ENCODE measurements at places on chromosomes 1 and 21.

- no peak for DNase-seq
Observed at GRCh38 chr1:151807131-151807530, 1.9 kb upstream of the LINGO4 start.

- no peak for DNase-seq
Observed at GRCh38 chr1:30623431-30623830, 100.0 kb downstream of the MATN1 start.

DNA sequence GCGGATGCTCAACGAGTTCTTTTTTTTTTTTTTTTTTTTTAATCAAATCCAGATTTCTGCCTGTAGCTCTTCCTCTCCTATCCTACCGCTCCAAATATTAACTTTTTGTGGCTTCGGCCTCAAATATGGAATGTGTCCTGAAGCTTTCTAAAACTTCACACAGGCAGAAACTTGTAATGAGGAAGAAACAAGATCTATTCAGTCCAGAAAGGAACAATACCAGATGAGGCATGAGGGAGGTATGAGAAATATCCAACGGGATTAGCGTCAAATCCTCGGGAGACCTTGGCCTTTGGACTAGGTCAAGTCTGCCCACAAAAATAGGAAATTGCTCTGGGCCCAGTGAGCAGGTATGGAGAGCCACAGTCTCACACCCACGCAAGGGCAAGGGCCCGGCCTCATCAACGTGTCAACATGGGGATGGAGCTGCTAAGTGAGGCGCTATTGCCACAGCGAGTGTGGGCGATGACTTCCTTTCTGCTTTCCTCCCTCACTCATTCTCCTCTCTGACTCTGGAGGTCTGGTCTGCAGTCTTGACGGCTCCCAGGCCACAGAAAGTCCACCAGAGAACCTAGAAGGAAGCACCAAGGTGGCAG, 66.6 kb downstream of the BCAR3 start:
- DNase-seq: no peak

- no peak for DNase-seq
Observed at GRCh38 chr1:59601811-59602210, 212.9 kb upstream of the HOOK1 start.

- no peak for DNase-seq
Observed at GRCh38 chr1:27025718-27026117, 13.1 kb upstream of the TENT5B start.

DNA sequence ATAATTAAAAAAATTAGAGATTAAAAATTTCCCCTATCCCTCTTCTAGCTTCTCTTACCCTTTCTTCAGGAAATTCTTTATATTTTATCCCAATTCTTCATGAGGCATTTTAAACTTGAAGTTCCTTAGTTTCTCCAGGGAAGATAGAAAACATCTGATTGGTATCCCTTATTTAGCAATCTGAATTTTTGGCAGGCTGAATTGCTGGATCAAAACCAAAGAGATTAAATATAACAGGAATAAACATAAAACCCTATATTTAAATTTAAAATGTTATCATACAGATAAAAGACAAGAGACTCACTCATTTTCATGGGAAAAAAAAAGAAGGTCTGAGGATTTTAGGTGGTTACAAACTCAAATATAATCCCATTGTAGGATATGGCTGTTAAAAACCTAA, 204.2 kb downstream of the CHRM3 start:
- no peak for DNase-seq

DNA sequence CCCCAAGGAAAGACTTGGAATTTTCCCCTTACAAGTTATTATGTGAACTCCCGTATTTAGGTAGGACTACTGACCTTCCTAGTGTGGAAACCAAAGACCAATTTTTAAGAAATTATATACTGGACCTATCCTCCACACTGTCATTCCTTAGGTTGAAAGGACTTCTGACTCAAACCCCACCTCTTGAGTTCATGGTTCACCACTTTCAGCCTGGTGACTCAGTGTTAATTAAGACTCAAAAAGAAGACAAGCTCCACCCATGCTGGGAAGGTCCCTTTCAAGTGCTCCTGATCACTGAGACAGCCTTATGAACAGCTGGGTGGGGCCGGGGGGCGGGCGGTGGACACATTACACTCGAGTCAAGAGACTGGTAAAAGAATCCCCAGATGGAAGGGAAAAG, 113.2 kb downstream of the LRRC53 start:
- no peak for DNase-seq

- DNase-seq: no peak
Observed at GRCh38 chr1:2942410-2942809, 78.9 kb upstream of the ACTRT2 start.

- DNase-seq: no peak
Observed at GRCh38 chr1:223486932-223487886, 94.0 kb downstream of the CCDC185 start.

DNA sequence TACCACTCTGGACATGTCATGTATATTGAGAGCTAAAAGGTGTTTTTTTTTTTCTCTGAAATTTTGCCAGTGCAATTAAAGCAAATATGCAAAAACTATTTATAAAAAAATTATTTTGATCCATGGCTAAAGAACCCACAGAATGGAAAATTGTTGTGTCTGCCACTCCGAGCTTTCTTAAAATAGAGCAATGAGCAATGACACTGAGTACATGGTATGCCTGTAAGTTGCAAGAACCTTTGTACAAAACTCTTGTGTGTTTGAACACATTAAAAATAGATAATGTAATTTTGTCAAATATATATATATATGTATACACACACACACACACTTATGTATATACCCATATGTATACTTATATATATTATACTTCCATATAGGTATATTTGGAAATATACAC, 1530.9 kb upstream of the B3GALT2 start:
- DNase-seq: no peak

- no peak for DNase-seq
Observed at GRCh38 chr1:39478126-39478915, 13.1 kb upstream of the BMP8A start.

DNA sequence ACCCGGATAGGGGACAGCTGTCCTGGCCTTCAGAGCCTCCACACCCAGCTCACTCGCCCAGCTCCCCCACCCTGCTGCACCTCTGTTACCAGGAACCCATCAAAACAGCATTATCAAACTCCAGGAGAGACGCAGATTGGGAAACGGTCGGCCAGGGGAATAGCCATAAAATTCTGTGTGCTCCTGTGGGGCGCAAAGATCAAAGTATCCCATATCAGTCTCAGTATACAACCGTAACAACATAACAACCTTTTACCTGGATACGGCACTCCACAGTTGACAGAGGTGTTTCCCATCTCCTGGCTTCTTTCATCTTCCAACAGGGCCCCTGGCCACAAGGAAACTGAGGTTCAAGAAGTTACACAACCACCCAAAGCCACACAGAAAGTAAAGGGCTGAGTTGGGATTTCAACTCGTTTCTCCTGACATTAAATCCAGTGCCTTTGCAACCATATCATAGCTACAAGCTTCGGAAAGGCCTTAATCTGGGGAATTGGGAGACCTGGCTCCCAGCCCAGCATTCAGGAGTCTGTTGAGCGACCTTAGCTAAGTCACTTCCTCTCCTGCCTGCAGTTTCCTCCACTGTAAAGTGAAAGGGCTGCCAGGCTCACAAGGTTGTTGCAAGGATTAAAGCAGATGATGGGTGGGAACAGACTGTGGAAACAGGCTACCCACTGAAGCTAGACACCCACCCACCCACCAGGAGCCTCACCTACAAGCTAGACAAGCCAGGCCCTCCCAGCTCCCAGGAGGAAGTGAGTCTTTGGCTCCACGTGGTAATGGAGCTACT, 8.1 kb upstream of the EPHB2 start:
- DNase-seq: peak; percentile 12

DNA sequence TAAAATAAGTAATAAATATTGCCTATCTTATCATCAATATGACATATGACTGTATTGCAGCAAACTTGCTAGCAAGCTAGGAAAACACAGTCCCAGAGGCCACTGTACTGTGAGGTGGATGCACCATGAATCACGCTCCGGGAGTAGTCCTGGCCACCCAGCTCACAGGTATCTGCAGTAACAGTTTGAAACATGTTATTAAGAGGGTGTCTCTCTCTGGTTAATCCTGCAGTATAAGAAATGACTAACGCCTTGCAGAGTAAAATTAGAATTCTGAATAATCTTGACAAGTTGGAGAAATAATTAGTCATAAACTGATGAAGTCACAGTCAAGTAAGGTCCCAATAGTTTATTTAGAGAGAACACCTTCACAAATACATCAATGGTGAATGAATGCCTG, 34.0 kb upstream of the DPT start:
- no peak for DNase-seq

GRCh38 chr1:156648496-156648895, 6.6 kb downstream of the BCAN start:
- no peak for DNase-seq

GRCh38 chr21:32328595-32328994, 29.9 kb downstream of the MRAP start:
- no peak for DNase-seq

- no peak for DNase-seq
Observed at GRCh38 chr21:32499249-32500055, 85.9 kb downstream of the TCP10L start.

DNA sequence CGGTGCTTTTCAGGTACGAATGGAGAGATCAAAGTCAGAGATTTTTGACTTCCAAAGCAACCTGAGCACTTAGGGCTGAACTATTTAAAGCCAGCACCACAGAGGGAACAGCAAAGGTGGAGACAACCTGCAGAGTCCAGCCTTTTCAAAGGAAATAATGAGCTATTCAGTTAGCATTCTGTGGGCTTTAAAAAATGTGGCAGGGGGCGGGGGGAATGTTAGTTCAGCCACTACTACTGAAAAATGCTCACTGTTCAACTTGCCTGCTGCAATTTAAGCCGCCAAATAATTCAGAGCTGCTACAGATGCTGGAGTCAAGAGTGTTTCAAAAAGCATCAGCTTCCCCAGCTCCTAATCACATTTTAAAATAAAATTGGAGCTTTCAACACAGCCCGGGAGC, 473.3 kb upstream of the PLXNA2 start:
- no peak for DNase-seq

GRCh38 chr21:14876524-14876840, 188.3 kb downstream of the NRIP1 start:
- DNase-seq: no peak

DNA sequence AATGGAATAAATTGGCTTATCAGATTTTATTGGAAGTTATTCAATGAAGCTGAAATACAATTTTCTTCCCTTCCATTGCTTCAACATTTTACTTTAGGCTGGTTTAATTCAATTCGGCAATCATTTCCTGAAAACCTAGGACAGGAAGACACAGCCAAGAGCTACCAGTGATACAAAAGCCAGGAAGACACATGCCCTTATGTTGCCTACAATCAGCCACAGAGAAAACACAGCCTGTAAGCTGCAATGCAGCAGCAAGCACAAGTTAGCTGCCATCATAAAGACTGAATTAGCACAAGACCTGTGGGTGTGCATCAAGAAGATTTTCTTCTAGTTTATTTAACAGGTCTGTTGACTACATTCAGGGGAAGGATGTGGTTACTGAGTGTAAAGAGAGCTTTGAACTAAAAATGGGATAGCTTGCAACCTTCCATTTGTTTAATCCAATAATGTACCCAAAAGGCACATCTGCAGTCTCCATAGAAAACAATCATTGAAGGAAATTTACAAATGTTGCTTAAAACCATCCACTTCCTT, 193.8 kb downstream of the KCNH1 start:
- DNase-seq: no peak

- no peak for DNase-seq
Observed at GRCh38 chr1:91729621-91730358, 156.2 kb downstream of the TGFBR3 start.

DNA sequence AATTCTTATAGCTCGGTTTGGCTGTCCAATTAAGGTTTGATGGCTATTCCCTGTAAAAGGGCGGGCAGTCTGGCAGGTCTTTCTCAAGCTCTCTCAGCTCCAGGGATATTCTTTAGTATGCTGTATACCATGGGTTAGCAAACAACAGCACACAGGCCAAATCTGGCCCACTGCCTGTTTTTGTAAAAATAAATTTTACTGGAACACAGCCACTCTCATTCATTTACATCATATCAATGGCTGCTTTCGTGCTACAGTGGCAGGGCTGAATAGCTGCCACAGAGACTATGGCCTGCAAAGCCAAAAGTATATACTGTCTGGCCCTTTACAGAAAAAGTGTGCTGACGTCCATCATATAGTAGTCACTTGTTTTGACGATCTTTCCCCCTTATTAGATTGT, 32.0 kb downstream of the MACO1 start:
- no peak for DNase-seq

GRCh38 chr1:5141750-5142149, 487.3 kb downstream of the AJAP1 start:
- DNase-seq: no peak

- DNase-seq: no peak
Observed at GRCh38 chr21:44653656-44654575, 543 bp downstream of the KRTAP12-4 start.

GRCh38 chr1:199522338-199522737, 505.2 kb upstream of the NR5A2 start:
- no peak for DNase-seq

GRCh38 chr1:110675060-110675791, 486 bp upstream of the KCNA3 start:
- no peak for DNase-seq

DNA sequence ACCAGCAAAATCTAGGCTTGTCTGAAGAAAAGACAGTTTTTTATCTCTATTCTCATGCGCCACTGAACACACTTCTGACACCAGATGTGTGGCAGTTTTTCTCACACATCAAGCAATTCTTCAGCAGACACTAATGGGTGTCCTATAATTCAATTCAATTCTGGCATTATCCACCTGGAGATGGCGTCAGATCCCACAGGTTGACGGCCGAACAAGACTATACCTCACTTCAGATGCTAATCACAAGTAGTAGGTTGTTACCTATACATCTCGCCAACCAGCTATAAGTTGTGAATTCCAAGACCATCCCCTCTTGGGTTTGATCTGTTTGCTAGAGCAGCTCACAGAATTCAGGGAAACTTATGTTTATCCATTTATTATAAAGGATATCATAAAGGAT, 89.9 kb upstream of the ARTN start:
- no peak for DNase-seq

DNA sequence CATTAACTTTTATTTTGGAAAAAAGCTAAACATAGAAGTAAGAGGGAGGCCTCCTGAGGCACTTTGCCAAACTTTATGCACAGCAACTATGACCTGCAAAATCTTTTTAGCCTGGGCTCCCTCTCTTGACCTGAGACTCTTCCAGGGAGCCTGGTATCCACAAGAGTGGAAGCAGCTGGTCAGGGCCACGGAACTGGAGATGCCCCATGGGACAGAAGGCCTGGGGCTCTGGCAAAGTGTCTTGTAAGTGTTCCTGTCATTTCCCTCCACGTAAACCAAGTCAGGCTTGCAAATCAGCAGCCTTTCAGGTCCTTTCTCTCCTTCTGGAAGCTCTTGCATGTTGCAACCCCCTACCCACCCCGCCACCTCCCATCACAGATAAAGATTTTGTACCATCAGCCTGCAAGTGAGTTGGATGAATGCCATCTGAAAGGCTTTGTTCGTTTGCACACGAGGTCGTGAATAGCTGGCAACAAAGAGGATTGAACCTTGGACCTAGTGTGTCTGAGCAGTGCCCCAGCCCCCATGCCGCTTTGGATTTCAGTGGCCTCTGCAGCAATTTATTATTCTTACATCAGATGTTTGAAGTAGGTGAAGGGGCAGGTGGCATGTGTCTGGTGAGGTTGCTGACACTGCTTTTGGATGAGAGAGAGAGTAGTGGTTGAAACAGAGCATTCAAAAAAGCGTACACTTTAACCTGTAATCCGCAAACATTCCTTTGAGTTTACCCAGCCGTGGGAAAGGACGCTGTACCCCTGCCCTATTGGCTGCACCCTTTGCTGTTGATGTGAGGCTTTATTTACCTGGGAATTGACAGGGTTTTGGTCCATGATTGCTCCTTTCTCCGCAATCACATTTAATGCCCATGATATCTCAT, 91.6 kb downstream of the GALNT2 start:
- no peak for DNase-seq
